ENCODE measurements at places on chromosomes 5 and 9.

DNA sequence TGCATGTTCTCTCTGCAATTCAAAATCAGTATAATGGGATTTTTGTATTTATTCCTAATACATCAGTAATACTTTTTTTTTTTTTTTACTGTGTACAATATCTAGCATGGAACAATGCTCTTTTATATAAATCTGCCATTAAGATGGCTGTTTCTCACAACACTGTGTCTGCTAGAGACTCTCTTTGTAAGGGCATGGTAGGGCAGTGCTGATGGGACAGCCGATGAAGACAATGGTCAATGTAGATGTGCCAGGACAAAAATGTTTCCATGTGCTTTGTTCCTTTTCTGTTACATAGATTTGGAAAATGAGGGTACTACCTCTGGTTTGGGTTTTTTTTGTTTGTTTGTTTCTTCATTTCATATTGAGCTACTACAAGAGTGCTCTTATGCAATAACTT lies 95.3 kb upstream of the ITGA2 start:
- no peak for DNase-seq

DNA sequence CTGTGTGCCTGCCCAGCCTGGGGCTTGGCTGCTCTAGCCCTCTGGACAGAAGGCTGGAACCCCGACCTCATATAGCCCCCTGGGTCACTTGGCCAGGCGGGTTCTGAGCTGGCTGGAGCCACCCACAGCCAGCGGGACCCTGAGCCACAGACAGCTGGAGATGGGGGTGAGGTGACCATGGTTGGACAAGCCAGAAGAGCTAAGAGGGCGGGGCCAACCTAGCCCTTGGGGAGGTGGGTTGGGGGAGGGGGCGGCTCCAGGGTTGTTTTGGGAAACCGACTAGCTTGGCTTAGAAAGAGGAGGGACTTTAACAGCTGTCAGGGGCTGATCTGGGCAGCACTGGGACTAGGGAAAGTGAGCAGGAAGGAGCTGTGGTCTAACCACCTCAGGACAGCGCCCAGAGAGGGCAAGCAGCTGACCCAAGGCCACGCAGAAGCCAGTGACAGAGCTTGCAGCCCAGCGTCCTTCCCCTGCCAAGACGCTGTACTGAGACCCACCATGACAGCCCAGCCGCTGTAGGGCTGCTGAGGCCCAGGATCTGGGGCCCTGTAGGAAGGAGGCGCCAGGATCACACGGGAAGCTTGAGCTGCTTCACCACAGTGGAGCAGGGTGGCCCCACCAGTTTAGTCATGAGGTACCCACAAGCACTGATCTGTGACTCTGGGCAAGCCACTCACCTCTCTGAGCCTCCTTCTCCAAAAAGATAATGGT lies 2.2 kb downstream of the AIF1L start:
- DNase-seq: no peak

DNA sequence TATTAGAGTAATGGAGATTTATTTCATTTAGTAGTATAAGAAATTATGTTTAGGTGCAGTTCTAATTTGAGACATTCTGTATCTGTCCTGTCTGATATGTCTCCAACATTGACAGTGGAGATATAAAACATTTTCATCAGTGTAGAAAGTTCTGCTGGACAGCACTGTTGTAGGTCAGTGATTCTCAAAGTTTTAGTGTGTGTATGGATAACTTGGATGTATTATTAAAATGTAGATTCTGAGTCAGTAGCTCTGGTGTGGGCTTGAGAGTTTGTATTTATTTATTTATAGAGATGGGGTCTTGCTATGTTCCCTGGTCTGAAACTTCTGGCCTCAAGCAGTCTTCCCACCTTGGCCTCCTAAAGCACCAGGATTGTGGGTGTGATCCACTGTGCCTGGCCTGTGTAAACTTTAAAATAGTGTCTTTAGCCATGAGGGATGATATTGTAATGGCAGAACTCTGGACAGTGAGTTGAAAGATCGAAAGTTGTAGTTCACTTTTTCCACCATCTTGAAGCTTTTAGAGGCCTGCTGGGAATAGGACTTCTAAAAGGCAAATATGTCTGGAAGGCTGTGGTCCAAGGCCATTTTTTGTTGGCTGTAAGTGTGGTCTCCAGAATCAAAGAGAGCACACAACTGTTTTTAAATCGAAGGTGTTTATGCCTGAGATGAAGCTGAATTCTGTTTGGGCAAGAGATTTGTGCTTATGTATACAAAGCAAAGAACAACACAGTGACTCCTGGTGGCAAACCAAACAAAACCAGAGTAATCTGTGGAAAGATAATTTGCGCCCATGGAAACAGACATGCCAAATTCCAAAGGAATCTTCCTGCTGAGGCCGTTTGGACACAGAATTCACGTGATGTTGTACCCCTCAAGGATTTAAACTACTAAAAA lies 12.4 kb downstream of the UBAP1 start:
- DNase-seq: no peak

- DNase-seq: no peak
Observed at GRCh38 chr9:78938821-78939220, 632.9 kb upstream of the TLE4 start.

GRCh38 chr9:876425-876824 lies 34.9 kb downstream of the DMRT1 start:
- DNase-seq: no peak

DNA sequence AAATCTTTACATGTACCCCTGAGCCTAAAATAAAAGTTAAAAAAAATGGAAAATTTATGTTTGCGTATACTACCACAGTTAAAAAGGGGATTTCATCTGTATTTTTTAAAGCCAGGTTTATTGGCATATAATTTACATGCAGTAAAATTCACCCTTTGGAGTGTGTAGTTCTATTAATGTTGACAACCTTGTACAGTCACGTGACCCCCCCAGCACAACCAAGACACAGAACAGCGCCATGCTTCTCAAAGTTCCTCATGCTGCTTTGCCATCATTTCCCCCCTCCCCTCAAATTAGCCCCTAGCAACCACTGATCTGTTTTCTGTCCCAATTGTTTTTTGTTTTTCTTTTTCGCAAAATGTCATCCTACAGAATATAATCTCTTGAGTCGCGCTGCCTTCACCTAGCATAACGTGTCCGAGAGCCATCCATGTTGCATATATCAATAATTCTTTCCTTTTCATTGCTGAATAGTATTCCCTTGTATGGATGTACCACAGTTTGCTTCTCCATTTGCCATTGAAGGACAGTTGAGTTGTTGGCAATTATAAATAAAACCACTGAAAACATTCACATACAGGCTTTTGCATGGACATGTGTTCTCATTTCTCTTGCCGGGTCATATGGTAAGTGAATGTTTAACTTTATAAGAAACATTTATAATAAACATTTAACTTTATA lies 105.3 kb downstream of the LHX2 start:
- no peak for DNase-seq

DNA sequence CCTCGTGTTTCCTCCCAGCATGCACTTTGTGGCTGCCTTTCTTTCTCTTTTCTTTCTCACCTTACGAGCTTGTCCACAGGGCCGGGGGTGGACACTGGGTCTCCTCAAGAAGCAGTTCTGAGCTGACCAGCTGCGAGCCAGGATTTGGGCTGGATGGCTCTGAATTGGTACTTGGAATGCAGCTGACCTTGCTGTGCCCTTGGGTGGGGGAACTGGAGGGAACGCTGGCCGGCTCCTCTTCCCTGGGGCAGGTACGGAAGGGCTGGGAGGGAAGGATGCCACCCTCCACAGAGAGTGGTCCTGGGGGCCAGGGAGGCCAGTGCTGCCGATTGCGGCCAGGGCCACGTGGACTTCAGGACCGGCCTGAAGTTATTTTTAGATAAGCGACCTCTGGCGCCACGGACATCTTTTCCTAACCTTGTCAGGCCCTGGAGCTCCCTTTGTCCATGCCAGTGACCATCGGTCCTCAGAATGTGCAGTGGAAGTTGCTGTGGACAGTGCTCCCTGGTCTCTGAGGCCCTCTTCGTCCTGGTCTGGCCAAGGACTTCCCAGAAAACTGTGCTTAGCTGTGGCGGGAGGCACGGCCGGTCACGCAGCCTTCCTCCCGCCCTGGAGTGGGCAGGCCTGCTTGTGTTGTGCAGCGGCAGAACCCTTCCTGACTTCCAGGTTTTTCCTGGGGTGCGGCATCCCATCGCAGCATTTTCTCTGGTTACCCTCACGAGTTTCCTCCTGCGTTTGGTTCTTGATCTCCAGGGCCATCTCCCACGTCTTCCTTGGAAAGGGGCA lies 13.5 kb upstream of the AHRR start:
- DNase-seq: no peak

DNA sequence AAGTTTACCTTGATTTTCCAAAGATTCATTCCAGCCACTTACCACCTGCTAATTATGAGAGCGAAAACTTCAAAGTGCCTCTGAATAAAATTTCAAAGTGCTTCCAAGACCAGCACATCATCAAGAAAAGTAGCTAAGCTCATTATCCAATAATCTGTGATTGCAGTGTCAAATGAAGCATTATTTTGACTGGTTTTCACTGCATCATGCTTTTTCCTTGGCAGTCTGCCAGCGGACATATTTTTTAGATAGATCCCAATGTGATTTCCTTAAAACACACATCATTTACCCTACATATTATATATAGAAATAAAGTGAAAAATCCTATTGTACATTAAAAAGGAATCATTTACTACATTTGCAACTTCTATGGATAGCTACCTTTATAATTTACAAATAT lies 508.6 kb upstream of the FAM174A start:
- DNase-seq: no peak

- no peak for DNase-seq
Observed at GRCh38 chr9:121324316-121324715, 45.7 kb downstream of the STOM start.

DNA sequence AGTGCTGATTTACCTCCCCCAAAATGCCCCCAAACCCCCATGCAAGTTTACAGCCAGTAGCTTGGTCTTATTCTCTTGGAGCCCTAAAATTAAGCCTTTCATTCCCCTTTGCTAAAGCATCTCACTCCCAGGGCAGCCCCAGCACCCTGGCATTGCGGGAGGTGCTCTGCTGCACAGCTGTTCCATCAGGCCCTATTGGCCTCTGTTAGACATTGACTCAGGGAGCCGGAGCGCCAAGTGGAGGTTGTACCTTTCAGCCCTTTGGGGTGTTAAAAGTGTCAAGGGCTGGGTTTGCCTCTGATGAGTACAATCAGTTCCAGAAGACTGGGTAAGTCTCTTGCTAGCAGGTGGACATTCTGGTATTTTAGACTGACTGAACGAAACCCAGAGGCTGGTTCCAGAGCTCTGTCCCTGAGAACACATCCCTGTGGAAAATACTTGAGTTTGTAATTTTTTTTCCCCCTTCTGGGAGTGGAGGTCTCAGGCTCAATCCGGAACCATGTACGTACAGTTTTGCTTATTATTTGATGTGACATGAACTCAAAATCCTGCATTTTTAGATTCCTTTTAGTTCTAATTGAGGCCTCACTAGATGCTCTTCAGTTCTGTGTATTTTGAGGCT lies 102.4 kb downstream of the UBE2R2 start:
- no peak for DNase-seq

DNA sequence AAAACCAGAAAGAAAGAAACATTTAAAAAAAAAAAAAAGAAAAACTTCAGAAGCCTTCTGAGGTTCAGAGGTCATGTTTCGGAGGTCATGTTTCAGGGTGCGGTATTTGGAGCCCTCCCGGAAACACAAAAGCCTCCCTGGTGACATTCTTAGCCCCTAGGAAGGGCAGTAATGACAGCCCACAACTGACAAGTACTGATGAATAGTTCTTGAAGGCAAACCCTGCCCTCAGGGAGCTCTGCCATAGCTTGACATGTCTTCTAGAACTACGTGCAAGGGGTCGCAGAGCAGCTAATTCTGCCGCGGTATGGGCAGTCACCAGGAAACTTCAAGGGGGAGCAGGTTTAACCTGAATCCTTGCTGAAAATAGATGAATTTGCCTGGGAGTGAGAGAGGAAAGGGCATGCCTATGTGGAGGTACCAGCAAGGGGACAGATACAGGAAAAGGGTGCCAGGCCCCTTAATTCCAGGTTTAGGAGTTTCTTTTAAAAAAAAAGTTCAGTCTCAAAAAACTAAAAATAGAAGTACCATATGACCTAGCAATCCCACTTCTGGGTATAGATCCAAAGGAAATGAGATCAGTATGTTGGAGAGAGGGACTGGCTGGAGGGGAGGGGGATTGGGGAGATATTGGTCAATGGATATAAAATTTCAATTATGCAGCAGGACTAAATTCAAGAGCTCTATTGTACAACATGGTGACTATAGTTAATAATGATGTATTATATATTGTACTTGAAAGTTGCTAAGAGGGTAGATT lies 98.4 kb downstream of the C9orf152 start:
- DNase-seq: no peak

GRCh38 chr5:76601470-76601869 lies 21.7 kb downstream of the F2RL2 start:
- no peak for DNase-seq

DNA sequence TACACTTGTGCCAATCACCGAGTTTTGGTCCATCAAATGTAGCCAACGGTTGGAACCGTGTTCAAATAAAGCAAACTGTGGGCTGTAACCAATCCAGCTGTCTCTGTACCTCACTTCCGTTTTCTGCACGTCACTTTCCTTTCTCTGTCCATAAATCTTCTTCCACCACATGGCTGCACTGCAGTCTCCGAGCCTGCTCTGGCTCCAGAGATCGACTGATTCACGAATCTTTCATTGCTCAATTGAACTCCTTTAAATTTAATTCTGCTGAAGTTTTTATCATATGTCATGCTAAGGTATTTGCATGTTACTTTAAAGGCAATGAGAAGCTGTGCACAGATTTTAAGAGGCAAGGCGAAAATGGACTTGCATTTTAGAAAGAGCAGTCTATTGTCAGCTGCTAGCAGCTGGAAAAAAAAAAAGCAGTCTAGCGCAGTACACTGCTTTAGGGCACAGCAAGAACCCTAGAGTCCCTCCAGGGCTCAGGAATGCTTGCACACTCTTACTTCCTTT lies 13.2 kb downstream of the TTC39B start:
- DNase-seq: no peak

- DNase-seq: no peak
Observed at GRCh38 chr5:123819833-123820232, 307.9 kb downstream of the CSNK1G3 start.

GRCh38 chr5:132883261-132883834 lies 9.9 kb downstream of the LEAP2 start:
- DNase-seq: no peak

DNA sequence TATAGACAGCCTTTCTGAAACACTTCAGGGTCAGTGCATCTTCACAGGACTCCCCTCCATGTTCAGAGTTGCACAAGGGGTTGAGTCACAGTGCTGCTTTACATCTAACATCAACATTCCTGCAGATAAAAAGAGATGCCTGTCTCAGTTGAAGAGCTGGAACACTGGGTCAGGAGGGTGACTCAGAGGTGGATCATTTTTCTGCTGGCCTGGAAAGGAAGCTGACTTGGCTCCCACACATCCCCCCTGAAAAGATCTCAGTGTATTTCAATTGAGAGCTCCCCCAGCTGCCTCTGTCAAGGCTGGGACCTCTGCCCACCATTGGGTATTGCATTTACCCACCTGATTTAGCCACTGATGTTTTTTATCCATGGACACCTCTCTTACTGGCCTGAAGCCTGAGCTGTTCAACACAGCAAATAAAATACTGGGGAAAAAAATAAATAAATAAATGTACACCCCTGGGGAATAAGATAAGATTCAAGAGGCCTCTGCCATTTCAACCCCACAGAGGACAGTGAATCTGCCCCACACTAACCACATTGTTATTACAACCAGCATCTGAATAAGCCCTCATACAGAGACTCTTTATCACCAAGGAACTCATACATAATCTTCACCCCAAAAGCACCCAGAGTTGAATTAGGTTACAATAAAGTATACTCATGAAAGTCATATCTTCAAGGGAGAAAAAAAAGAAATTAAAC lies 716.4 kb downstream of the SEMA5A start:
- DNase-seq: no peak

- DNase-seq: peak; percentile 34
Observed at GRCh38 chr9:129458663-129459546, 162.0 kb downstream of the C9orf50 start.
